ENCODE measurements at places on chromosomes 6 and 20.
A peak's percentile ranks its signal among the peaks of the same experiment; 100 is the strongest.

DNA sequence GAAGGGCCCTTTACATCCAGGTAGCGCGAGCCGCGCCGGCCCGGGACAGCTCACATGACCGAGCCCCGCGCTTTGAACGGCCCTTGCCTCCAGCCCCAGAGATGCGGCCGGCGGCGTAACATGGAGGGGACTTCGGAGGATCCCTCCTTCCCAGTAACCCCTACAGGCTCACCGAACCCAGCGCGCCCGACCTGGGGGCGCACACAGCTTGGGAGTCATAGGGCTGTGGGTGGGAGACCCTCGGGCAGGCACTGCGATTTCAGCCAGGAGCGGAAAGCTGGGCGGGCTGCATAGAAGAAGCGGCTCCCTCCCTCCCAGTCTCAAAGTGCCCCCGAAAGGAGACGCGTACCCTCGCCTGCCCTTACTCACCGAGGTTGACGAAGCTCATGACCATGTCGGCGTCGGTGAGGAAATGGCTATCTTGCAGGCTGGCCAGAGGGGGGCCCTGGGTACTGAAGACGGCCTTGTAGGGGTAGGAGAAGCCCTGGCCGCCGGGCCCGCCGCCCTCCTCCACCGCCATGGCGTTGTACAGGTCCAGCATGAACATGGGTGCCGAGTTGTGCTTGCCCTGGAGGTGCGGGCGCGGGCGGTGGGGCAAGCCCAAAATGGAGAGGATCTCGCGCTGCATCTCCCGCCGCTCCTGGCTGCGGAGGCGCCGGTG lies 975 bp downstream of the BMP7 start:
- no peak for DNase-seq

- no peak for DNase-seq
Observed at GRCh38 chr6:93235775-93236174, 183.6 kb downstream of the EPHA7 start.

DNA sequence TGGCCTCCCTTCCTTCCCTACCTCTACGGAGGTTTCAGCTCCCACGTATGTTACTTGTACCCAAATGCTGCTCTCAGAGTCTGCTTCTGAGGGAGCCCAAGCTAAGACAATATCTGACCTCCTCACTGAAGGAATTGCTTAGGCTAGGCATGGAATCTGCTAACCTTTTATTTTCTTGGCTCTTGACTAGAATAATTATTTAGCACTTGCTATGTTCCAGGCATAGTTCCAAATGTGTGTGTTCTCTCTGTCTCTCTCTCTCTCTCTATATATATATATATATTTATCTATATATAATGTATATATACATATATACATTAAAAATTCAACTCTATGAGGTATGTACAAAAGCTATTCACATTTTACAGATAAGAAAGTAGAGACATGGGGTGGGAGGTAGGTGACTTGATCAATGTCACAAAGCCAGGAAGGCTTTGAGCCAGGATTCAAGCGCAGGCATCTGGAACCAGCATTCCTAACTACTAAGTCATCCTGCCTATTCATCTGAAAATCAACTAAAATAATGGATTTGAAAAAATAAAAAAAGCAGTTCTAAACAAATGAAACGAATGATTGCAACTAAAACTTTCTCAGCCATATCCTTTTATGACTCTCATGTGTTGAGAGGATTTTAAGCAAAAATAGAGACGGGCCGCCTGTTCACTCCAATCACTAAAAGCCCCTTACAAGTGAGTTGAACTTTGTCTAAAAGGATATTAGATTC lies 189.7 kb upstream of the JAG1 start:
- peak; percentile 83 for DNase-seq

DNA sequence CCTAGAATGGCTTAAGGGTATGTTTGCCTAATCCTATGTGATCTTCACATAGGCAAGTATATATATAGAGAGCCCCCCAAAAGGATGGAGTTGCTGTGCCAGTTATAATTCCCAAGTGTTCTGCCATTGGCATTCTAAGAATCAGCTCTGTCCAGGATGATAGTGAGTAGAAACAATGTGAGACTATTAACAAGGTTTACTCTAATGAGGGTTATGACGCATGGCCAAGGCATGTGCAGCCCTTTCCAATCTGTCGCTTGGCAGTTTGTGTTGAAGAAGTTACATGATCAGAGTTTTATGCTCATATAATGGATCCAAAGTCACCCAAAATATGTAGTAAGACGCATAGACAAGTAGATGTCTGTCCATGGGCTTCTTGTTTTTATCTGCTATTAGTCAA lies 33.6 kb downstream of the VGLL2 start:
- no peak for DNase-seq

- no peak for DNase-seq
Observed at GRCh38 chr6:111990214-111990613, 63.7 kb upstream of the CCN6 start.

- DNase-seq, result peak; percentile 84
Observed at GRCh38 chr6:157246048-157246630, 77.2 kb downstream of the TMEM242 start.

- DNase-seq, result no peak
Observed at GRCh38 chr20:42399802-42400201, 781.6 kb upstream of the CHD6 start.

- no peak for DNase-seq
Observed at GRCh38 chr20:21083825-21084325, 22.3 kb downstream of the LINC00237 start.

GRCh38 chr6:141307309-141307998 lies 825.3 kb upstream of the GJE1 start:
- DNase-seq, result no peak

DNA sequence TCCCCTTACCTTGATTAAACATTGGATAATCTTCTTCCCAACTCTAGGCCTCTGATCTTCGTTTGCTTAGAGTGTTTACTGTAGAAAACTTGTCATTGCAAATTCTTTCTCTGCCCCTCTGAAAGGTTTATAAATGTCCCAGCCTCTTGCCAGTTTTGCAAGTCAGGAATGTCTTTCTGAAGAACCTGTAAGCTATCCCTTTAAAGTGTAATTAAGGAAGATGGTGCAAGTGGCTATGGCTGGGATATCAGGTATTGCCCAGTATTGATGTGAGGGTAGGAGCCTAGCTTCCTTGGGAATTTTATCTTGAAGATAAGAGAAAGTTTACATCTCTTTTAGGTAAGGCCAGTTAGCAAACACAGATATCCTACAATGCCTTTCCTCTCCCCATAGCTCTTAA lies 211.0 kb upstream of the RIMS1 start:
- DNase-seq, result no peak

GRCh38 chr6:30349421-30350177 lies 4.6 kb downstream of the RPP21 start:
- DNase-seq, result no peak

GRCh38 chr20:35306931-35307517 lies 14.8 kb upstream of the FAM83C start:
- peak; percentile 81 for DNase-seq

DNA sequence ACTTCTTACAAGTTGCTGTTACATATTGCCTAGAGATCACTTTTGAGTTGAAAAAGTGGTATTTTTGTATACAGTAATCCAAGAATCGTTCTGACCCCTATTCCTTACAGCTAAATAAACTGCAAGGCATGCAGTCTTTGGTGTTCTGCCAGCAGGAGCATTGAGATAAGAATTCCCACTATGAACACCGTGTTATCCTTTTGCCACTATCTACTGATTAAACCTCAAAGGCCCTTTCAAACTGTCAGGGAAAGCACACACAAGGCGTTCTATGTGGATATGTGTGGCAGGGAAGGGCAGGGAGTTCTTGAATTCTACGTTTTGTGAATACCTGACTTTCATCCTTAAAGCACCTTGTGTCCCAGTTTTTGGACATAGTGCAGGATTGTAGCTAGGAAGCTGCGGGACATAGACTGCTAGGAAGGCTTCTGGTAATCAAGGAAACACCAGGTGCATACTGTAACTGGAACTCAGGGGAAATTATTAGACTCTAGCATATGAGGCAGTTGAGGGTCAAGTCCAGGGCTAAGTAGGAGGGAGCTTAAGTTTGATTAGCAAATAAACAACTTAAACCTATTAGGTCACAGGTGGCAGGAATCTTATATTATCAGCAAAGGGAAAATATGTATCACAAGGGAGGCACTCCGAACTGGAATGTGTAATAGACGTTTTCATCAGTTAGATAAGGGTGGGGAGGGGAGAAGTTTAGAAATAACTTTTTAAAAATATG lies 506.6 kb downstream of the RNF144B start:
- DNase-seq, result no peak

DNA sequence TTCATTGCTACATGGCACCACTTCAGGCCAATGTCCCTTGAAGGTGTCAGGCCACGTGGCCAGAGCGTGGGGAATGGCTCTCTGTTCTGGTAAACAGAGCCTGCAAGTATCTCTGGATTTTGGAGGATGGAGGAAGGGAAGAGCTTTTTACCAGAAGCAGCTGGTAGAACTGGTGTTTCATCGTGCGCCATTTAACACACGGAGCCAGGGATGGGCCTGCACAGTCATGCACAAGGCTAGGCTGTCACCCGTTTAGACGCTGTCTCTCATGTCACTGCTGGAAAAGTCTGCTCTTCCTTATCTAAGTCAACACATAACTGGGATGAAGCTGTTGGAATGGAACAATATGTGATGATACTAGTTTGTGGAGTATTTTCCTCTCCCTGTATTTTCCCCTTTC lies 123.9 kb downstream of the IBTK start:
- no peak for DNase-seq

DNA sequence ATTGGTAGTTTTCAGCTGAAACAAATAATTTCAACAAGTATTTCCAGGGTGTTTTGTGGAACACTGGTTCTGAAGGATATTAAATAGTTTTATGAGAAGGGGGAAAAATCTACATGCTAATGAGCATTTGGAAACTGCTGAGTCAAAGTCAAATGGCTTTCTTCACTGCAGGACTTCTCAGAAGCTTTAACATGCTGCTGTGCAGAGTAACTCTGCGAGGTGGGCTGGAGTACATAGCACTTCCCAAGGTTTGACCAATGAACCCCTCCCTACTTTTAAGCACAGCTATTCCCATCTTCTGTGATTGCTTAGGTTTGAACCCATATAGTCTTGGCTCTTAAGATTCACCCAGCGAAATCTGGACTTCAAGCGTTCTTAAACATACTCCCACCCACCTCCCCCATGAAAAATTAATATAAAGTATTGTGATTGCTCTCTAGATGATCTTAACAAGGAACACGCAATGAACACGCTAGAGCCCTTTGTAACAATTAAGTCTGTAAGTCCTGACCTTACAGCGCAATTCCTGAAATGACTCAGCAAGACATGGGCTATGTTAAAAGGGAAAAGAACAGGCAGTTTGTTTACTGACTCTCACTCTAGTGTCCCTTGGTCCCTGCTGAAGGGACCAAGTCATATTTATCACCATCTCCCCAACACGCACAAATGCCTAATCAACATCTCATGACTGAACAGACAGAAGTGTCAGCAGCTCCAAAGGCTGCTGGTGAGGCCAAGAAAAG lies 105.2 kb downstream of the NFATC2 start:
- no peak for DNase-seq

DNA sequence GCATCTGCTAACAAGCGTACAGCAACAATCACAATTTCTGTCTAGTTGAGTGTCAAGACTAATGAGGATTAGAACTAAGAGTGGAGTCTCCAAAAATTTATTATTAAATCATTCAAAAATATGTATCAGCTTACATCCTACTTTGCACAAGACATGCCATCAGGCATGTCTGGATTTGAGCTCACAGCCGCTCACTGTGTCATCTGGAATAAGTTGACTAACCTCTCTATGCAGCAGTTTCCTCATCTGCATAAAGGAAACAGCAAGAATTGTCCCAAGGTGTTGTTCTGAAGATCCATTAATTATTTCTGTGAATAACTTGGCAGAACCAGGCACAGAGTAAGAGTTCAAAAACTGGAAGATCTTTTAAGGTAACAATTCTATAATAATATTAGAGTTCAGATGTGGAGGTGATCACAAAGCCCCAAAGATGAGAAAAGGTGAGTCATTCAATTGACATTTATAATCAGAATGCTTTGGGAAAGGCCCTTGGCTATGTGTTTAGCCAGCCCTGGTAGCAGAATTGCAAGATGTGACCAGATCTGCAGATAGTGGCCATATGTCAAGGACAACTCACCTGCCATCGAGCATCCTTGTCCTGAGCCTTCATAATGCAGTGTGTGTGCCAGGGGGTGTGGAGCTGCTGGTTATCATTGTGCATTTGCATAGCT lies 264.0 kb downstream of the FOXA2 start:
- DNase-seq, result no peak

DNA sequence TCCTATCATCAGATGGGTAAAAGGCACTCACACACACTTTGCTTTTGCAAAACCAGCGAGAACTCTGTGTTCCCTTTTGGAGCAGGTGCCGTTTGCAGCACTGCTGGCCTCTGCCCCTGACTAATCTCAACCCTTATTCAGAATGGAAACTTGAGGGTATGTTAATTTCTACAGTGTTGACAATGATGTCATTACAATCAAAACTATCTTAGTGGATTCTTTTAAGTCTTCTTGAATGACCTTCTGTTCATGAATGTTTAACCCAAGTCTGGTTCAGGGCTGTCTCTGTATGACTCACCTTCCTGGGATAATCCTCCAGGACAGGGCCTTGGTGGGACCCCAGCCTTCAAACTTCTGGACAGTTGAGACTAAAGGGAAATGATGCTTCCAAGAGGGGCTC lies 197.9 kb downstream of the CDH4 start:
- DNase-seq, result no peak

DNA sequence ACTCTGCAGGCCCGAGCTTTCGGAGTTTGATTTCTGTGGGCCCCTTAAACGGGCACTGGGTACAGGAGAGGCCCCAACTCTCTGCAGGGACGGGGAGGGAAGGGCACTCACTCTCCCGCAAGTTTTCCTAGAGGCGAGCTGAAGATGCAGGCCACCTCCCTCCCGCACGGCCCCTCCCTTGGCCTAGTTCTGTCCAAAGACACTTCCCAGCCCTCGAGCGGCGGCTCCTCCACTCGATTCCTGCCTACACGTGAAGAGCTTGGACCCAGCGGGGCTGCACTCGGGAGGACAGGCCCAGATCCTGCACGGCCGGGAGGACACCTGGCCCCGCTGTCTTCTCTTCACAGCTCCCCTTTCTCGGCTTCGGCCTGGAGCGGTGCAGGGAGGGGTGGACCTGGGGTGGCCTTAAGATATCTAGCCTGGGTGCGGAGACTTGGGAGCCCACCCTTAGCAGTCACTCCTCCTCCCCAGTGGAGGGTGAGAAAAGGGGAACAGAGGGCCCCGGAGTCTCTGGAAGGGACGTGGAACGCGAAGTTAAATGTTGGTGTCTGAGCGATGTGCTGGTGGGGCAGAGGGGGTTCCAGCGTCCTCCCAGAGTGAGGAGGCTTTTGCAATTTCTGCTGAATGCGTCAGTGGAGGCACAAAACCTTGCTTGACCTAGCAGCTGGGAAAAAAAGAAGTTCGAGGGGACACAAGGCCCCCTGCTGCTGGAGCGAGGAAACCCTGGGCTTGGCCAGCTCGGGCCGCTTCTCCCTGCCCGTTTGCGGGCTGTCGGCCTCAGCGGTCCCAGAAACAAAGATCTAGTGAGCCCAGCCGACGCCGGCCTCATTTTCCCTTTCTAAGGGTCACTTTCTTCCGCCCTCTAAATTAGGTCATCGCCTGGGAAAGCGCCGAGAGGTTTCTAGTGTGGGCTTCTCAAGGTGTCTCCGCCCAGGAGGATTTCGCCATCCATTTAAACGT lies 4.9 kb downstream of the OLIG3 start:
- no peak for DNase-seq

- DNase-seq, result no peak
Observed at GRCh38 chr6:38580030-38580429, 59.7 kb downstream of the BTBD9 start.

- no peak for DNase-seq
Observed at GRCh38 chr20:7775072-7775471, 165.2 kb downstream of the HAO1 start.

- peak; percentile 79 for DNase-seq
Observed at GRCh38 chr6:140178520-140178919, 804.1 kb upstream of the CITED2 start.

All from fibroblast of skin of abdomen (primary cell).